CD4-positive, alpha-beta T cell treated with Interferon alpha-2 for 1 hour (primary cell): ENCODE measurements at places on chromosomes 3 and 15.
A peak's percentile ranks its signal among the peaks of the same experiment; 100 is the strongest.

DNA sequence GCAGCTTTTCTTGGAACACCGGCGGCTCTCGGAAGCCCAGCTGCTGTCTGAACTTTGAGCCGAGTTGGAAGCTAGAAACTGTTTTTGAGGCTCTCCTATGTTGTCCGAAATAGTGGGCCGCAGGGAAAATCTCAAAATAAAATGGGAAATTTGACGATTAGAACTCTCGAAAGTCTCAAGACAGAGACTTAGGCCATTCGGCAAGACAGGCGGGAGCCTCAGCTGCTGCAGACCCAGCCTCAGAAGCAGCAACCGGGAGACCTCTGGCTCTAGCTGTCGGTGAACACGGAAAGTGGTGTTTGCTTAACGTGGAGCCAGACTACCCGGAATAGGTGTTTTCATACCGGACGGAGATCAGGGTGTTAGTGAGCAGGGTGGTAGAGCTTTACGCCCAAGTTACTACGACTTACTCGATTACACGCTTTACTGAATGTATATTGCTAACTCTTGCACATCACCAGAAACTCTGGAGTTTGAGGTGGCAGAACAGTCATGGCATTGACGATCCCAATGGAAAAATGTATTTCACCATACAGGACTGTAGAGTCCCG lies 357 bp upstream of the MAN2C1 start:
- DNase-seq = peak; percentile 43

DNA sequence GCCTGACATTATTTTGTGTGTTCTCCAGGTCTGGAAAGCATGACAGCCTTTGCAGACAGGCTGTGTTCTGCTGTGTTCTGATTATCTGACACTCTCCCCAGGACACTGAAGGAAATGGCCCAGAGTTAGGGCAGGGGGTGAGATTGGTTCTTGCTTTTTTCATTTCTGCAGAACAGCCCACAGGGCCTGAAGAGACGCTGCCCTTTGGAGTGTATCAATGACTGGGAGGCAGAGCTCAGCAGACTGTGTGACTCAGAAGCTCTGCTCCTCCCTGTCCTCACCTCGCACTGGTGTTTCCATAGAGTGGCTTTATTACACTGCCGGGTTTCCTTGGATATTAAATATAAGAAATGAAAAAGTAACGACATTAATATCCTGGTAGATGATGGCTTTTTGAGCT lies 523.6 kb downstream of the NTRK3 start:
- no peak for DNase-seq

- DNase-seq = no peak
These were observed 187.5 kb downstream of the KLHL25 start for GRCh38 chr15:85607141-85607806.

- no peak for DNase-seq
These were observed 252.0 kb downstream of the CLSTN2 start for GRCh38 chr3:140187028-140187427.

- DNase-seq = no peak
These were observed 369.6 kb upstream of the RGMA start for GRCh38 chr15:93458597-93458996.

- no peak for DNase-seq
These were observed 456.3 kb downstream of the GABRG3 start for GRCh38 chr15:27427276-27427675.

- DNase-seq = no peak
These were observed 86.8 kb upstream of the CMSS1 start for GRCh38 chr3:99730870-99731269.

GRCh38 chr3:172939651-172940293 lies 189.2 kb downstream of the ECT2 start:
- DNase-seq = no peak

GRCh38 chr3:27927882-27928281 lies 205.8 kb upstream of the EOMES start:
- DNase-seq = no peak

- no peak for DNase-seq
These were observed 54.6 kb upstream of the CADPS start for GRCh38 chr3:62929771-62930170.

DNA sequence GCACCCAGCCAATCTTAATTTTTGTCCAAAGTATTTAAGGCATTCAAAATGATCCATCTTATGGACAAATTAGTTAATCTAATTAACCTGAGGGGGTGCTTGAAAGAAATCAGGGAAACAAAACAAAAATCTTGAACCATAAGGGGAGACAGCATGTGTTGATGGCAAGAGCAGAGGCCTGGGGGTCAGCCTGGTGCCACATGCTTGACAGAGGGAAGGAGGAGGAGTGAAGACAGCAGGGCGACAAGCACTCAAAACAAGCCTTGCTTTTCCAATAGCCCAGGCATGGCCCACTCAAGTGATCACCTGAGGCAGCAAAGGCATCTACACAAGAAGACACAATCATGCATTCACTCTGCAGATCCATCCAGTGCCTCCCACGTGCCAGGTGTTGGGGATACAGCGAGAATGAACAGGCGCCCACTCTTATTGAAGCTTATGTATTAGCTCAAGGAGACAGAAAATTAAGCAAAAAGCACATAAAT lies 25.0 kb upstream of the MGLL start:
- no peak for DNase-seq

GRCh38 chr3:181932039-181932438 lies 220.3 kb downstream of the SOX2 start:
- DNase-seq = no peak

DNA sequence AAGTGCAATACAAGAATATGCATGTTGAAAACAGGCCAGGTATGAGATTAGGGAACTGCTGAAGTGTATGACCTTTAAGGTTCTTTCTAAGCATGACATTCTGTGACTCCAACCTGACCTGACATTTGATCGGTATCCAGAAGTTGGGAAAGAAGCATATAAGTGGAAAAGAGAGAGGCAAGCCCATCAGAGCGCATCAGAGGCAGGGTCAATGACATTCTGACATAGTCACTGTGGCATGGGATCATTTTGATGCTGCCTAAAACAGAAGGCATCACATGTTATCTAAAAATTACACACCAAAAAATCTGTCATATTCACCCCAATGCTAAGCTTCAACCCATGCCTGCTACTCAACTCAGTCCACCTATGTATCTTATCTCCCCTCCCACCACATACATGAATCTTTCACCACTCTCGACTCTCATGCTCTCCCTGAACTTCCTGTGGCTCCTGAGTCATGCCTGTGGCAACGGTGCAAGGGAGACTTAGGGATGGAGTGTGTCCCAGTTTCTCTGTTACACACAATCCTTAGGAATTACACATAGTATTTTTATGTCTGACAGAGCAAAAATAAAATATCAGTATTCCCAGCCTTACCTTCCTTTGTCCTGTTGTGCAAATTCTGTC lies 20.5 kb upstream of the LRRN1 start:
- DNase-seq = no peak

- DNase-seq = no peak
These were observed 9.1 kb downstream of the HDC start for GRCh38 chr15:50256188-50257041.

DNA sequence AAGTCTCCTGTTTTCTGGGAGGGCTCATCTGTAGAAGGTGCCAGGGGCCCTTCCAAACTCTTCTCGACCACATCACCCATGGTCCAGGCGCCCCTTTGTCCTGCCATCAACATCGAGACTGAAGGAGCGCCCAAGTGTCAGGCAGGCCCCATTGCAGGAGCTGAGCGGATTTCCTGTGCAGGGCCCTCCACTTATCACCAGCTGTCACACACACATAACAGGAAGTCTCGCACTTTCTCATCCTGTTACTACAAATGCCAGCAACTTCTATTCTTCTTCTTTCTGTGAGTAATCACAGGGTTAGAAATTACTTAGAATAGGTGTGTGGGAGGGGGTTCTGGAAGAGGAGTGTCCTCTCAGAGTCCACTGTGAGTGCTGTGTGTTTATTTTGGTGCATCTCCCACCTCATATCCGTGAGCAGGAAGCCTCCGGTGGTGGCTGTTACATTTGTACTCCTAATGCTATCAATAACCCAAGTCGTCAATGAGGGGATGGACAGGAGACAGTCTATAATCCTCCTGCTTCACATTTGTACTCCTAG lies at the start of gene KLHL6:
Gene KLHL6, minus strand, starts transcription at position 166 of the 541 bp plus-strand sequence. Its CDS starts 53 bp downstream, at position 113.
- peak; percentile 80 for DNase-seq

GRCh38 chr15:85276921-85277320 lies 103.5 kb upstream of the AKAP13 start:
- DNase-seq = no peak

- DNase-seq = no peak
These were observed 44.8 kb upstream of the GNB5 start for GRCh38 chr15:52236013-52236412.

DNA sequence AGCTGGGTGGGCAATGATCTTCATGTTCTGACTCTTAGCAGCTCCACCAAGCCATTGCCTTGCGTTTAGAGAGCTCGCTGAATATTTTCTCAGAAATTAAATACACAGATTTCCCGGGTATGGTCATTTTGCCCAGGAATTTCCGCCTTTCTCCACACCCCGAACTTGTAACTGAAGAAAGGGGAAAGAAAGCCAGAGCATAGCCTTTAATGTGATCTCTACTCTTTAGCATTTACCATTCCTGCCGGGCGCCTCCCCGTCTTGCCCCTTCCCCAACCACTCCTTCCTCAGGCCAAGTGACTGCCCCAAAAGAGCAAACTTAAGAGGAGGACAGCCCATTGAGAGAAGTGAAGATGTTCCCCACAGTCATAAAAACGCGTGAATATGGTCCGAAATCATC lies 53.1 kb downstream of the LMCD1 start:
- no peak for DNase-seq

DNA sequence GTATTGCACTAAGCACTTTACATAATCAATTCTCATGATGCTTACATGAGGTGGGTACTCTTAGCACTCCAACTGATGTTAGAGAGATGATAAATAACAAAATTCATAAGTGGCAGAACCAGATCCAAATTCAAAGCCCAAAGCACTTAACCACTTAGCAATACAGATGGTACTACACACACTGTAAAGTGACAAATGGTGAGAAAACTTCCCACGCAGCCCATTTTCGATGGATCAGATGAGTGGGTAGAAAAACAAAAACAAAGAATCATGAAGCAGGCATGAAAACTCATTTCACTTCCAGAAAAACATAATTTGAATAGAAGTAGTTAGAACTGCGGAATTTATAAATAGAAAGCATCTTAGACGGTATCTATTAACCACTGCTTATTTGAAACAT lies 66.2 kb downstream of the FRMD4B start:
- DNase-seq = no peak

DNA sequence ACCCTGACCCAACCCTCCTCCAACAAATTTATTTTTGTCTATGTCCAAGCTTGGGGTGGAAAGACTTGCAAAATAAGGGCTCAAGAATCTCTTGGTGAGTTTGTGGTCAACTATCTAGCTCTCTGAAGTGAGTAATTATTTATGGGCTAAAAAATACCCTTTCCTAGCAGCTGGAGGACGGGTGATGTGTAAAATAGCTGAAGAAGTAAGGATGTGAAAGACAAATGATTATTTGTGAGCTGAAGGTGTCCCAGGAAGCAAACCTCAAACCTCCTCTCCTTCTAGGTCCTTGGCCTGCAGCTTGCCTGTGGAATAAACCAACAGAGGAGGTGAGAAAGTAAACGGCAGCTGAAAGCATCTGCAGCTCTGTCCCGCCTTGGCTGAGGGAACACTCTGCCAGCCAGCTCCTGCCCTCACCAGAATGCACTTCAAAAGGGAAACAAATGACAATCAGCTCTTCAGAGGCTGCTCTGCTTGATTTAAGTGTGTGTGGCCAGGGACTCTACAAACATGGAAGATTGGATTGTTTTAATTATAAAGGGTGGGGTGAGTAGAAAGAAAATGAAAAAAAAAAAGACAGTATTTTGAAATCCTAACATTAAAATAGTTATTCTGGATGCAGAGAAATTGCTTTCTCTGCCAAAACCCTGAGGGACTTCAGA lies 60.3 kb downstream of the TM4SF4 start:
- DNase-seq = no peak

DNA sequence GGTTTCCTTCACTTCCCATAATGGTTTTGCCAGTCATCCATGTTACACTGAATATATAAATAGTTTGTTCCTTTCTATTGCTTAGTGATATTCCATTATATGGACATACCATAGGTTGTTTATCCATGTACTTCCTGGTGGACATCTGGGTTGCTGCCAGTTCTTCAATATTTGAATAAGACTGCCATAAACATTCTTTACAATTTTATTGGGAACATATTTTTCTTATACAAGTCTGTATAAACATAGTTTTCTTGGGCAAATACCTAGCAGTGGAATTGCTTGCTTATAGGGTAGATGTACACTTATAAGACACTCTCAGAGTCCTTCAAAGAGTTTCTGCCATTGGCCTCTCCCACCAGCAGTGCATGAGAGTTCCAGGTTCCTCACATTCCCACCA lies 231.4 kb downstream of the OPA1 start:
- no peak for DNase-seq

GRCh38 chr3:123129092-123129491 lies 62.3 kb downstream of the PDIA5 start:
- DNase-seq = no peak

DNA sequence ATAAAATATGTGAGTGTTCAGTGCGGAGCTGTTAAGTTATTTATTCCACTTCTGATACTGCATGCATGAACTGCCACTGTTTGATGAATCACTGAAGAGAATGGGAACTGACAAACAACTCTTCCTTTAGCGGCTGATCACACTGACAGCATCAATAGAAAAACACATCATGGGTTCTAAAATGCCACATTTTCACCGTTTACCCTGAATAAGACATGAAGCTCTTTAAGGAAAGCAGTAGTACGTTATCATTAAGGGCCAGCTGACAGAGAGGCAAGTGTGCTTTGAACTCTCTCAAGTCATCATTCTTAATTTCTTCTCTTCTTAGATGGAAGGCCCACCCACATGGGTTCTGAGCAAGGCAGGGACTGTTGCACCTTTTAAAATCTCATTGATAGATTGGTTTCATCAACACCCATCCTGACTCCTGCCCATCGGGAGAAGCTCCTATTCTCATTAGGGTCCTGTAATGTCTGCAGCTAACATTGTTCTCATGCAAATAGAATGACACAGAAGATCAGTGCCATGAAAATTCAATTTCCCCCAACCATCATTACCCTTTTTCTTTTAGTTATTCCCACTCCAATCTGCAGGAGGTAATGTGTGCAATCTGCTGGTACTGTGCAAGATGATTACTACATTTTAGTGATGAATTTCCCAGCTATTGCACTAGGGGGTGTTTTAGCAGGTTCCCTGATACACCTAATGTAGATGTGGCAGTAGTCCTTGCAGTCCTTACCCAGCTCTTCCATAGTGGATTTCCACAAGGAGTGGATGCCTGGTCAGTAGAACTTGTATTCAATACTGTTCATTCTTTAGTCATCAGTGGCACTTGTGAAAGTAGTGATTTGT lies 119.1 kb downstream of the ROBO2 start:
- no peak for DNase-seq

- DNase-seq = peak; percentile 49
These were observed 216.9 kb downstream of the IGSF11 start for GRCh38 chr3:118817748-118818165.

GRCh38 chr3:126156468-126156867 lies 23.9 kb downstream of the ALDH1L1 start:
- no peak for DNase-seq
